ENCODE measurements at places on chromosomes 2 and 18.

GRCh38 chr2:20838016-20838415, 15.1 kb upstream of the LDAH start:
- no peak for DNase-seq

DNA sequence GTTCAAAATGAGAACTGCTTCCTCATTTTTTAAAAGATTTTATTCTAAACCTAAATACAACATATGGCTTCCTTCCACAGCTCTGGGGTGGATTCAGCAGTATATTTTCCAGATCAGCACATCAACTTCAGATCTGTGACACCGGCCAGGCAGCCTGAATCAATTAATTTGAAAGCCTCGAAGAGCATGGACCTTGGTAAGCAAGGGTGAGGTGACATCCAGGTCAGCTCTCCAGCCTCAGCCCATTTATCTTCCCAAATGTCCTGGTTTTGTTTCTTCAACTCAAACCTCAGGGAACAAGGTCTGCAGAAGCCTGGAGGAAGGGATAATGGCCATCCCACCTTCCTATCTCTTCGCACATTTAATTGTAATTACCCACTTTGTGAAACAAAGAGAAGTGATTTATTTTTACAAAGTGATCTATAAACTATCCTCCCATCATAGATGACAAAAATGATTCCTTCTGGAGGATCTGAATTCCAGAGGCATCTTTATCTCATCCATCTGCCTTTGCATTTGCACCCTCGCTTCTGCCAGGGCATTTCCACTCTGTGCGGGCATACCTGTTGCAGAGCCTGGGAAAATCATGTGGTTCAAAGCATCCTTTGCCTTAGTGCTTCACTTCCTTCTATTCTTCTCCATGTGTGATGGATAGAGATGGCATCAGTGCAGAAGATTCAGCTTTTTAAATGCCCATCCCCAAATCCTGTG, 489.0 kb upstream of the NRP2 start:
- no peak for DNase-seq

DNA sequence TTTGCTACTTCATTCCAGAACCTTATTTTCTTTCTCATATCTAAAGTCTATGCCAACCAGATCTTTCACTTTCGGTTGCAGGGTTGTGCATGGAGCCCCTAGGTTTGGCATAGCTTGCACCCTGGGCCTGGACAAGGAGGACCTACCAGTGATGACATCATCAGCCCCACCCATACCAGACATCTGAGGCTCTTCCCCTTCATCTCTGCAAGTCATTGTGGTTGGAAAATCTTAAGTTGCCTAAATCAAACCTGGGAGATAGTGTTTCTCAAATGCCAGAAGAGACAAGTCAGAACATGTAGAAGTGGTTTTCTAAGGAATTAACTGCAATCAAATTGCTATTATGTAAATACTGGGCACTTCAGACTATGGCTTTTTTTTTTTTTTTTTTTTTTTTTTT, 363.3 kb downstream of the ZNF516 start:
- DNase-seq: no peak

DNA sequence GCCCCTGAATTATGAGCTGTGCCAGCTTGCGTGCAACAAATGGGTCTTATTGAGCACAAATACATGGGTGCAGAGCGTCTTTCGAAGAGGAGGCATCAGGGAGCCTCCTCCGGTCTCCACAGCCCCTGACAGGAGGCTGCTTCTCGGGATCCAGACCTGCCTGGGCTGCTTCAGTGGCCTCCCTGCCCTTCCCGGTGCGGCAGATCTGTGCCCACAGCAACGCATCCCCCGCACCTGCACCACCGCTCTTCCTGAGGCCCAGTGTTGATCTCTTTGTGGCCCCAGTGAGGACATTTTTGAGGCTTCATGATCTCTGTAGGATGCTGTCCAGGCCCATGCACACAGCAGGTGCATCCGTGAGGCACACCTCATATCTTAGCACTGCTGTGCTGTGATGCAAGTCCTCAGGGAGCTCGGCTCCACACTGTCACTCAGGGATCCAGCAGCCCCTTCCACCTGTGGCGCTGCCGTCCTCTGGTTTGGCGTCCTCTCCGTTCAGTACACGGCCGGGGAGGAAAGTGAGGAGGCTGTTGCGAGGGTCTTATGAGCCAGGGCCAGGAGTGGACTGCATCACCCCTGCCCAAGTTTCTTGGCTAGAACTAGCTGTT, 17.4 kb downstream of the RTP5 start:
- no peak for DNase-seq

DNA sequence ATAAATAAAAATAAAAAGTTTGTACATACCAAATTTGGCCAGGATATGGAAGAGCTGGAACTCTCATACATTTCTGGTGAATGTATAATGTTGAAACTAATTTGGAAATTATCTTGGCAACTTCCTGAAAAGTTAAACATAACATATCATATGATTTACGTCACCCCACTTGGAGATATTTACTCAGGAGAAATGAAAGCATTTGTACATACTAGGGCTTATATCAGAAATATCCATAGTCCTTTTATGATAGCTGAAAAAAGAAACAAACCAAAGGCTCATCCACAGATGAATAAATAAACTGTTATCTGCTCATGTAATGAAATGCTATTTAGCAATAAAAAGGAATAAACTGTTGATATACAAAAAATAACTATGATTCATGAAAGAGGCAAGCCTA, 318.2 kb upstream of the NRXN1 start:
- no peak for DNase-seq

GRCh38 chr2:233967164-233967563, 50.0 kb downstream of the TRPM8 start:
- no peak for DNase-seq

DNA sequence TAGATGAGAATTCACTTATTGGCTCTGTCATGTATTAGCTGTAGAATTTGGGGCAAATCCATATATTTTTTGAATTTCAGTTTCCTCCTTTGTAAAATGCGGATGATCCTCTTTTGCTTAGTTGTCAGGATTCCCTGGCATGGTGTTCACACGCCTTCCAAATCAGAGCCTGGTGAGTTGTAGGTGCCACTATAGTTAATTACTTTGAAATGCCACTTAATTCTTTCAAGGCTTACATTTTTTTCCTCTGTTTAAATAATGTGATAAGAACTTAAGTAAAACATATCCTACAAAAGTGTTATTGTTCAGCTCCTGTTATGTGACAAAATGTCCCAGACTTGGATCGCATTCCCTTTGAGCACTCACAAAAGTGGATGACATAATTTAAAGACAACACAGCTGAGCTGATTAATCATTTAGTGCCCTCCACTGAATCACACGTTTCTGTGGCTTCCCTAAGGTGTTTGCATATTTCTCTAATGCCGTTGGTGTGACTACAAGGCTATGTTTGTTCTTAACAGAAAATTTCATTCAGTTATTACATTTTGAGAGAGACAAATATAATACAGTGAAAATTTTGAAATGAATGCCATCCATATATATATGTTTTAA, 471.2 kb upstream of the CHST9 start:
- DNase-seq: no peak

DNA sequence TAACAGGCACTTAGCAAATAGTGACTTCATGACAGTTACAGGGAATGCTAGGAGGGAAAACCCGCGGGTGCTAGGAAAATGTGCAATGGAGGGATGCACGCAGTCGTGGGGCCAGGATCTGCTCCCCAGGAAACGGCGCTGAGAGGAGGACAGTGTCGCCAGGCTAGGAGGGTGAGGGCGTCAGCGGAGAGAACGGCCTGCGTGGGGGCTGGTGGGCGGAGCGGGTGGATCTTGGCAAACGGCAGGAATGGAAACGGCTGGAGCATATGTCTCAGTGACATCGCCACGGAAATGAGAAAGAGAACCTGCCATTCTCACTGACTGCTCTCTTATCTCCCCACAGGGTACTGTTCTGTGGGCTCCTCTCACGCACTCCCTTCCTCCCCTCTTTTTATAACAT, 478.5 kb upstream of the ID2 start:
- no peak for DNase-seq

- no peak for DNase-seq
Observed at GRCh38 chr2:174233771-174234275, 14.5 kb downstream of the OLA1 start.

DNA sequence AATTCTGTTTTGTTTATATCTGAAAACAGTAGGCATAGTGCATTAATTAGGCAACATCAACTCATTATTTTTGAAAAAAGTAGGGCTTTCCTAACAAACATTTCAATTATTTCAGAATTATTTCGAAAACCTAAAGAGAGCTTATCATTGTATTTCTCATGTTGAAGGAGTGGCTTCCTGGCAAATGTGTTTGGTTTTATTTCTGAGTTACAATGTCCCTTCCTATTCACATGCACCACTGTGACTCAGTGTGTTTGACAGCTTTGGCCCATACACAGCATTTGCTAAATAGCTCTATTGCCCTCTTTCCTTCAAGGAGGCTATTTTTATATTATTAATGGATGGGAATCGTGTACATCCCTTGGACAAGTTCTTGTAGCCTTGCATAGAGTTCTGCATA, 205.9 kb downstream of the PTGR3 start:
- no peak for DNase-seq

GRCh38 chr2:134670955-134671354, 47.8 kb downstream of the TMEM163 start:
- DNase-seq: no peak

DNA sequence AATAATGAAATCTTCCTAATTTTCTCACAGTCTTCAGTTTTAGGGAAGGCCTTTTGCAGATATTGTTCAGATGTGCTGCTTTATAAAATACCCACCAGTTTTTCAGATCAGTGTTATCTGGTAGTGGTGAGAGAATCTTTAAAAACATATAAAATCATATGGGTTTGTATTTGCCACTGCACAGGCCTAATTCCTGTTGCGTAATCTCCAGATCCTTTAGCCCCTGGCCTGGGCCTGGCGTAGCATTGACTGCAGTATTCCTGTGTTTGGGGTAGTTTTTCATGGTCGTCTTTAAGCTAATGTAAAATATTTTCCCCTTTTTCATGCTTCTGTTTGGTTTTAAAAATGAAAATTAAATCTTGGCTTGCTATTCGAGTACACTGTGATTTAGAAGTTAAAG, 43.2 kb downstream of the TSHZ1 start:
- no peak for DNase-seq

- DNase-seq: no peak
Observed at GRCh38 chr2:240254337-240255164, 114.1 kb upstream of the OTOS start.

GRCh38 chr2:212345966-212346365, 192.6 kb downstream of the ERBB4 start:
- no peak for DNase-seq

All from effector memory CD4-positive, alpha-beta T cell (primary cell).